Activated T-helper 1 cell treated with Interleukin-2 at 50 U/mL for 16 hours (primary cell): ENCODE measurements at places on chromosomes 2 and 18.

GRCh38 chr2:36461039-36461681 lies 105.6 kb downstream of the CRIM1 start:
- DNase-seq, result no peak

DNA sequence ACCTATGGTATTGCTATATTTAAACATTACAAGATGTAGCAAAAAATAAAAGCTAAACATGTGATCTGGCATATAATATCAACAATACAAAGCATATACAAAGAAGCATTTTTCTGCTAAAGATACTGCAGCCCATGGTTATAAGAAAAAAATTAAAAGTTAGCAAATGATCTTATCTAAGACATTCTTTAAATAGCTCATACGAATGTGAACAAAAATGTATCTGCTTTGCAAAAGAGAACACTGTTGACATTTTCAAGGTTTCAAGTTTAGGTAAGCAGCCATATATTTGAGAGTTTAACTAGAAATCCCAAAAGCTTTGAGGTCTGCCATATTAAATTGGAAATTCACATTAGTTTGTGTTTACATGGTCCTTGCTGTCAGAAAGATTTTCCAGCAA lies 301.0 kb upstream of the SLC39A10 start:
- no peak for DNase-seq

DNA sequence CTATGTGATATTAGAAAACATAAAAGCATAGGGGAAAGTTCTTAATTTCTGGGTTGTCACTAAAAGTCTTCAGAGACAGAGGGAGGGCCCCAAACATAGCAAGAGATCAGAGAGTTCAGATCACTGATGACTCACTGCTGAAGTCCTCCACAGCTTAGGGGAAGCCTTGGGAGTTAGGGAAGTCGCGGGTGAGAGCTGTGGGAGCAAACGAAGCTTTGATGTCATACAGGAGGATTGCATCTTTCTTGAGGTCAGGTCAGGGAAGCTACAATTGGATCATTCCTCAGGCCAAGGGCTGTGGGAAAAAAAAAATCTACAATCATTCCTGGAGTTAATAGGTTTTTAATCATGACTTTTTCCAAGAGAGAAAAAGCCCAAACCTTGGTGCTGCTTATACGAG lies 96.2 kb downstream of the COPS8 start:
- DNase-seq, result no peak

DNA sequence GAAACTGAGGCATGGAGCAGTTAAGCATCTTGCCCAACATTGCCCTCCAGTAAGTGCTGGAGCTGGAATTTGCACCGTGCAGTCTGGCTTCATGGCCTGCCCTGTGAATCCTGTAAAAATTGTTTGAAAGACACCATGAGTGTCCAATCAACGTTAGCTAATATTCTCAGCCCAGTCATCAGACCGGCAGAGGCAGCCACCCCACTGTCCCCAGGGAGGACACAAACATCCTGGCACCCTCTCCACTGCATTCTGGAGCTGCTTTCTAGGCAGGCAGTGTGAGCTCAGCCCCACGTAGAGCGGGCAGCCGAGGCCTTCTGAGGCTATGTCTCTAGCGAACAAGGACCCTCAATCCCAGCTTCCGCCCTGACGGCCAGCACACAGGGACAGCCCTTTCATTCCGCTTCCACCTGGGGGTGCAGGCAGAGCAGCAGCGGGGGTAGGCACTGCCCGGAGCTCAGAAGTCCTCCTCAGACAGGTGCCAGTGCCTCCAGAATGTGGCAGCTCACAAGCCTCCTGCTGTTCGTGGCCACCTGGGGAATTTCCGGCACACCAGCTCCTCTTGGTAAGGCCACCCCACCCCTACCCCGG lies 1.3 kb downstream of the PROC start:
- DNase-seq, result no peak

DNA sequence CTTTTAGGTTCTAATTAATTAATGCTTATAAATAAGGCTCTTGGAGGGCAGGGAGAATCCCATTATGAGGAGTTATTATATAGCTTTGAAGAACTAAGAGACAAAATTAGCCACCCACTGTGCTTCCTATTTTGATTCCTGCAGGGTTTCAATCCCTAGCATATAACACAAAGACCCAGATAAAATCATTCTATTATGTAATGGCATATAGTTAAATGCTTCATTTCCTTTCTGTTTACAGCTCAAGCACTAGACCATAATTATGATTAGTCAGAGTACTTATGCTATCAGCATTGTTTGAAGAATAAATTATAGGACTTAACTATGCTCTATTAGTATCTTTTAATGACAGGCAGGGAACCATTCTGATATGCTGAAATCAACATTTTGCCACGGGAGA lies 9.1 kb downstream of the GPR155 start:
- DNase-seq, result no peak

DNA sequence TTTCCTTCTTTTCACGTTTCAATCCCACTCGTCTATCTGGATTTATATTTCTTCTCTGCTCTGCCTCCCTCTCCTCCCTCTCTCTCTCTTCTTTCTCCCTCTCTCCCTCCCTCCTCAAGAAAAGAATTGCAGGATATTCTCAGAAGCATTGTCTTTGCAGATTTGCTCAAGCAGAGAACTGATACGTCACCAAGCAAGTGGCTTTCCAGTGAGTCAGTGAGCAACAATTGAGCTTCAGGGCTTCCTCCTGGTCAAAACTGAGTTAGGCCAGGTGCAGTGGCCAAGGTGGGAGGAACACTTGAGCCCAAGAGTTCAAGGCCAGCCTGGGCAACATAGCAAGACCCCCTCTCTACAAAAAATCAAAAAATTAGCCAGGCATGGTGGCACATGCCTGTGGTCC lies 151.1 kb downstream of the SMAD2 start:
- no peak for DNase-seq

DNA sequence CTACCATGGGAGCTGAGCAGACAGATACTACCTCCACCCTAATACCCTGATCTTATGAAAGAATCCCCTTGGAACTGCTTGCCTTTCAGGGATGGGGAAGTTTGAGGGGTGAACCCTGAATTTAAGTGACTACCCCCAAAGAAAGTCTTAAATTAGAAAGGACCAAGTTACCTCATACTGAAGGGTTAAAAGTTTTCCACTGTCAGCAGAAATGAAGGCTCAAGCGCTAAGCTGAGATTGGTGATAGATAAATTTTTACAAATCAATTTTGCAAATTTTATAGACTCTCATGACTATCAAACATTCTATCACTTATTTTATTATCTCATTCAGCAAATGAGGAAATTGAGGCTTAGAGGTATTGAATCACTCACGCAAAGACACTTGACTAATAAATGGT lies 233.2 kb upstream of the THSD7B start:
- no peak for DNase-seq

- DNase-seq, result no peak
Observed at GRCh38 chr18:79575891-79576685, 103.5 kb upstream of the CTDP1 start.

GRCh38 chr18:7133181-7133580 lies 15.6 kb upstream of the LAMA1 start:
- DNase-seq, result no peak

DNA sequence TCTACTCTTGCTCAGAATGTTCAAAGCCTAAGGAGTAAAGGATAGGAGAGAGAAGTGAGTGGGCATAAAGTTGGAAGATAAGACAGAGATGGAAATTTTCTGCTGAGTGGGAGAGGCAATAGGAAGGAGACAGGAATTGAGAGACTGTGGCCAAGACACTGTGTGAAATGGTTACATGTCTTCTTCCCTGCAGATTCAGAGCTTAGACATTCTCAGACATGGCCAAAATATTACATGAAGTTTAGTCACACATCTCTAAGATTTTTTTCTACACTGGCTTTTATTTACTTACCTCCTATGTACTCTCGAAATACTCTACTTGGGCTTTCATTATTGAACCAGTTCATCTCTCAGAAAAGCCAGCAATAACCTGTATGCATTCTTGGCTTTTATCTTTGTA lies 363.0 kb upstream of the FANCL start:
- DNase-seq, result no peak

GRCh38 chr2:47321411-47322031 lies 81.4 kb upstream of the MSH2 start:
- no peak for DNase-seq

DNA sequence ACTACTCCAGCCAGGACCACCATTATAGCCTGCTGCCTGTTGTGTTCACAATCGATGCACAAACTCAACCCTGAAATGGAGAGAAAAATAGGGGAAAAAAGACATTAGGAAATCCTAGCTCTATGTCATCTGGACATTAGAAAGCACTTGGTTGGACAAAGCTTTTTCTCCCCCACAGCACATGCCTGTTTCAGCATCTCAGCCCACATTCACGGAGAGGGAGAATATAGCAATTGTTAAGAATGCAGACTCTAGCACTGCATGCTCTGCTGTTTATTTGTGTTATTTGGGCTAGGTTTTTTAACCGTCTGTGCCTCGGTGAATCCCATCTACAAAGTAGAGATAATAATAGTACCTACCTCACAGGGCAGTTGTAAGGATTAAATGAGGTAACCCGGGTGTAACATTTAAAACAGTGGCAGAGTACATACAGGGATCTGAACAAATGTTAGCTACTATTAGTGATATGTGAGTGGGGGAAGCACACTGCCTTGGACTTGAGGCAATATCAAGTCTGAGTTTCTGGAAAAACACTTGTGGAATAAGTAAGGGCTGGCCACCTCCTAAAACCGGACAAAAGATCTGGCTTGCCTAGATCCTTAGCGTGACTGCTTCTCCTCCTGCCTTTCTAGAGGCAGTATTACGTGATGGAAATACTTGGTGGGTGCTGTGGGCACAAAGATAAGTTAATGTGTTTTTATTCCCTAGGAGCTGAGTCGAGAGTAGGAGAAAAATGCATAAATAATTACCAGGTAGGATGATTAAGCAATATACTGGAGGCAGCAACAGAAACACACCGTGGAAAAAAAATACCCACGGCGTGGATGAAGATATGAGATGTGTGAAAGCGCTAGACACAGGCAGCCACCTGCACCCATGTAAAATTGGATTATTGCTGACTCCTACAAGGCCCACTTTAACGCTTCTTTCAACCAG lies 1.0 kb upstream of the PPP1CB start:
- peak; percentile 3 for DNase-seq

GRCh38 chr18:3319894-3320454 lies 58.0 kb downstream of the MYL12B start:
- DNase-seq, result no peak

- DNase-seq, result no peak
Observed at GRCh38 chr2:11744631-11745394, 1.6 kb upstream of the LPIN1 start.
